AG04450 (cell line): ENCODE measurements at places on chromosomes 5 and 9.

GRCh38 chr9:116724123-116724522 is 37.0 kb downstream of the TRIM32 start:
- DNase-seq = no peak

DNA sequence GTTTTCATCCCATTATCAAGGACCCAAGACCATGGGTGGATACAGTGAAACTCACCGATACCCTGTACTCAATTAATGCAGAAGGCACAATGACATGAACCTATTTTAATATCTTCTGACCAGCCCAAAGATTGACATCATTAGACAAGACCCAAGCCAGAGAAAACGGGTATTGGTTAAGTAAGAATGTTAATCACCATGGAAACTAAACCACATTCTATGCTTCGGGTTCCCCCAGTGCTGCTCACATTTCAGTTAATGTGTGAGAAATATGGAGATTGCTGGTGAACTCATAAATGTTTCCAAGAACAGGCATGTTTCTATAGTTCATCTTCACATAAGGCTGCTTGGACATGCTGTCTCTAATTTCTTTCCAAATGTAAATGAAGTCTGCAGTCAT is 77.0 kb downstream of the IRX2 start:
- DNase-seq = no peak

- no peak for DNase-seq
Observed at GRCh38 chr5:73668486-73669111, 42.6 kb downstream of the ARHGEF28 start.

DNA sequence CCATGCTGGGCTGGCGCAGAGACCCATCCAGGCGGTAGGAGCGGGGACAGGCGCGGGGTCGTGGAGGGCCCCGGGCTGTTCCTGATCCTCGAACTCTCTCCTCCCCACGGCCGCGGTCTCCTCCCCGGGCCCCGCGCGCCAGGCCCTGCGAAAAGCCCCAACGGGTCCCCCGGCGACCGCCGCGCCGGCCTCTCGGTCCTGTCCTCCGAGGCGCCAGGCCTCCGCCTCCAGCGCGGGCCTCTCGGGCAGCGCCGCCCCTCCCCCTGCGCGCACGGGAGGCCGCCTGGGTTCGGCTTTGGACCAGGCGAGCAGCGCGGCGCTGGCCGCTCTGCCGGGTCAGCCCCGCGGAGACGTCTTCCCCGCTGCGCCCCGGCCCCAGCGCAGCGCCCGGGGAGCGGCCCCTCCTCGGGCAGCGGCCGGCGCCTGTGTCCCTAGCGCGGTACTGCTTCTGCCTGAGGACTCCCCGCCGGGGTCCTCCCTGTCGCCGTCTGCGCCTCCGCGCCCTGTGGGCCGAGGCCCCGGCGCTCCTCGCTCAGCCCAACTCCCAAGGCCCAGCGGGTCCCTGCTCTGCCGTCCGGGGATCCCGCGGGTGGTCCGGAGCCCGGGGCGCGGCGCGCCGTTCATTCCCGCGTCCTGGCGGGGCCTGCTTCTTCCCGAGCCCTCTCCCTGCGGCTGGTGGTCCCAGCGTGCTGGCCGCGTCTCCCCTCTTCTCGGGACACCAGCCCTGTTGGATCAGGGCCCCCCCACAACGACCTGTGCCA is 13.4 kb downstream of the COL23A1 start:
- no peak for DNase-seq

GRCh38 chr9:97594381-97594921 is 38.7 kb downstream of the TSTD2 start:
- DNase-seq = no peak

GRCh38 chr9:86519066-86519615 is 164.9 kb upstream of the TUT7 start:
- DNase-seq = no peak

DNA sequence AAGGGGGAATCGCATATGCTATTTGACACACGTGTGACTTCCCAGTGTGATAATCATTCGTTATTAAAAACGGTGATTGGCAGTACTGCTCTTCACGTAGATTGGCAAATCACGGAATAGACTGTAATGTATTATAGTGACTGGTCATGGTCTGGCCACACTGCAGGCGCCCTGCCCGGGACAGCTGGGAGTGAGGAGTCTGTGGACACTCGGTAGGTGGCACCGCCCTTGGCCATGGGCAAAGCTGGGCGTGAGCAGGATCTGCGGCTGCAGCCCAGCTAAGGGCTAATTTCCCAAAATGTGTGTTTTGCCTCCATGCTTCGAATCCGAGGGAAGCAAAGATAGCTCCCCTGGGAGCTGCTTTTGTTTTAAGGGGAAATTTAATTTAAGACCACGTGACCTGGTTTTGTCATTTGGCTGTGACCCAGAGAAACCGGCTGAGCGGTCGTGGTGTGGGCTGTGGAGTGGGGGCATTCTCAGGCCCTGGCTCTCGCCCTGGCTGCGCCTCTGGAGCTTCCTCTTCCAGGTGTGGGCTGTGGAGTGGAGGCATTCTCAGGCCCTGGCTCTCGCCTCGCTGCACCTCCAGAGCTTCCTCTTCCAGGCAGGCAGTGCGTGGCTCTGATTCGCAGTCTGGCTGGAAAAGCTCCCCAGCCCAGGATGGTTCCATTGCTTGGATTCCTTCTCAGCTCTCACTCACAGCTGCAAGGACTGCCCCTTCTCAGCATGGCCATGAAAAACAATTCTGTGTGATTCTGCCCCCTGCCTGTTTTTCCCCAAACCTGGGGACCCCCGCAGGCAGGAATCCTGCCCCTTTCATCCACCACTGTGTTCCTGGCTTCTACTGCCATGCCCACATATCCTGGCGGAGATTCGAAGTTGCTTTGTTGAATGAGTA is 131.1 kb downstream of the OLFM1 start:
- no peak for DNase-seq

- DNase-seq = no peak
Observed at GRCh38 chr5:82183828-82184227, 94.3 kb downstream of the RPS23 start.

GRCh38 chr9:123246534-123246933 is 21.9 kb downstream of the STRBP start:
- no peak for DNase-seq

GRCh38 chr5:168114444-168115017 is 176.9 kb upstream of the WWC1 start:
- no peak for DNase-seq

DNA sequence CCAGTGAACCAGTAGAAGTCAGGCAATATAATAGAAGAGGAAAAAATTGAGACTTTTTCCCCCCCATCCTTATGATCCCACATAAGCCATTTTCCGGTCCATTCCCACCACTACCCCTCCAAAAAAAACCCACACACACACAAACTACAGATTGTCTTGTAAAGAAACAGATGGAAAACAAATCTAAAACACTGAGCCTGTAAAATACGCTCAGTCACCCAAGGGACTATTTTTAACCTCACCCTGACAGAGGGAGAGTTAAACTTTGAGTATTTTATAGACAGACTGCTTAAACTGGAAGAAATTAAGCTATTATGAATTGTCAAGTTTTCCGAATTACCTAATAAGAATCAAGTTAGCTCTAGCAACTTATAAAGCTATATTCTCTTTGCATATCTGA is 471.8 kb upstream of the C9orf72 start:
- no peak for DNase-seq
